ENCODE measurements at places on chromosomes 7 and 10.

GRCh38 chr10:11838298-11838852 lies 15.2 kb downstream of the PROSER2 start:
- DNase-seq = no peak

DNA sequence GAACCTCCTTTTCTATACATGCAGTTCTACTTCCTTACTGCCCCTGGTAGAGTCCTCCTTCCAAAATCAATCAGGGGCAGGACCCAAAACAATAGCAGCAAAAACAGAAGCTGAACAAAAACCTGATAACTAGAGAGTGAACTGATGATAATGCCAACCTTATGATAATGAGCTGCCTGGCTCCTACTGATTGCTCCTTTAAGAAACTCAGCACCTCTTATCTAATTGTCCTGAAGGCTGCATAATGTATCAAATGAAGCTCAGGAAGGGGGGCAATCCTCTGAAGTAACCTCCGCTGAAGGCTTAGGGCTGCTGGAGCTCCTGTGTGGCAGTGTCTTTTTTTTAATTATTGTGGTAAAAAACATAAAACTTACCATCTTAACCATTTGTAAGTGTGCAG lies 257.0 kb downstream of the PHTF2 start:
- DNase-seq = no peak

GRCh38 chr7:47418601-47419309 lies 163.2 kb downstream of the TNS3 start:
- DNase-seq = no peak

DNA sequence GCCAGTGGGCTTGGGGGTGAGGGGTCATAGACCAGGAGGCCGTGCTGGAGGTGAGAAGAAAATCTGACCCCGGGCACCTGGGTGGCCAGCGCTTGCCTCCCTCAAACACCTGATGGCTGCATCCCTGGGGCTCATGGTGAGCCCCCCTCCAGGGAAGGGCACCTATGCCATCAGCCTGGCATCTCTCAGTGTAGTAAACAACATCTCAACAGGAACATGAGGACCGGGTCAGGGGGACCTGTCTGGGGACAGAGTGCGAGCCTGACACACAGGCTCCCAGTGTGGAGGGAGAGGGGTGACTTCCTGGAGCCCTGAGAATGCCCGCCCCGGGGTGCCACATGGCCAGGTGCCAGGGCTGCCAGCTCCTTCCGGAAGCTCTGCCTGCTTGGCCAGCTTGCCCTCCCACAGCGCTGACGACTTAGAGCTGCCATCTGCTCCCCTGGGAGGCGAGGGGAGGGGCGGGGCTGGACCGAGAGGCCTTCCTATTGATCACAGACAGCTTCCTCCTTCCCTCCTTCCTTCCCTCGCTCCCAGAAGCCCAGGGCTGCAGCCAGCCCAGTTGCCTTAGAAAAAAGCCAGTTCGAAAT lies 12.3 kb downstream of the STX1A start:
- DNase-seq = no peak

DNA sequence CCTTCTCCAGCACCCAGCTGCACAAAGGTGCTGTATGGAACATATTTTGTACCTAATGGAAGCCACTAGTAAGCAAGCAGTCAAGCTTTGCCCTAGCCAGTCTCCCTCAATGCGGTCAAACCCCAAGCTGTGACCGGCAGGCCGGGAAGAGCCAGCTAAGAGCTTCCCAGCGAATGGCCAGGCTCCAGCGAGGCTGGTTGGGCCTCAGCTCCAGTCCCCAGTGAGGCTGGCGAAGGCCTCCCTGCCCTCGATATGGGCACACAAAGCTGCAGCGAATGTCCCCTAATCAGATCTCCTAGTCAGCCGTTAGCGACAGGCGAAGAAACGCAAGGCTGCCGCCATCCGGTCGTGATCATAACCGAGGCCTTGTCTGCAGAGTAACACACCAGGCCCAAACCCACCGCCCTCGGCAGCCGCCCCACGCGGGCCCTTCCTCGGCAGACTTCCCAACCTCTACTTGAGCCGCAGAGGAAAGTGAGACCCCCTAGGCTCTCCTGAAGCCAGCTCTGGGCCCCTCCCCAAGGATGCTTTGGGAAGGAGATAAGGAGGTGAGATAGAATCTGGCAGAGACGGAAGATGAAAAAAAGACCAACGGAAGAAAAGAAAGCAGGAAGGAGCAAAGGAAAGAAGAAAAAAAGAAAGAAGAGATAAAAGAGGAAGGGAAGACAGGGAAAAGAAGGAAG lies 3.1 kb upstream of the HOXA9 start:
- no peak for DNase-seq

All from activated gamma-delta T cell (primary cell).